ENCODE measurements at places on chromosomes 11 and 22.

- DNase-seq: no peak
These were observed 101.0 kb upstream of the PARVA start for GRCh38 chr11:12276356-12276755.

GRCh38 chr22:44099696-44100095 is 75.6 kb downstream of the PARVB start:
- no peak for DNase-seq

DNA sequence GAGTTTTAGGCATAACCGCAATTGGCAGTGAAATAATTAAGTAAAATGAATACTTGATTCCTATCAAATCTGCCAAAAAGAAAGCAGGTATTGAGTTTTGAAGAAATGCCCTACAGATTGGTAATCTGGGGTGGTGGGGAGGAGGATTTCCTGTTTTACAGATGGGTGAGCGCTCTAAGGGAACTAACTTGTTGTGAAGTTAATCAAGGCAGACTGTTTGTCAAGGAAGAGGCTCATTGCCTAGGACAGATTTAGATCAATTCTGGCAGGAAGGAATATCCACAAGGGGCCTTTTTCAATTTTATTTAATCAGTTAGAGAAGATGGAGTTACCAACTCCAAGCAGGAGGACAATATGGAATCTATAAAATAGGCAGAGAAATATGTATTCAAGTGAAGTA is 271.5 kb upstream of the CCDC90B start:
- no peak for DNase-seq

DNA sequence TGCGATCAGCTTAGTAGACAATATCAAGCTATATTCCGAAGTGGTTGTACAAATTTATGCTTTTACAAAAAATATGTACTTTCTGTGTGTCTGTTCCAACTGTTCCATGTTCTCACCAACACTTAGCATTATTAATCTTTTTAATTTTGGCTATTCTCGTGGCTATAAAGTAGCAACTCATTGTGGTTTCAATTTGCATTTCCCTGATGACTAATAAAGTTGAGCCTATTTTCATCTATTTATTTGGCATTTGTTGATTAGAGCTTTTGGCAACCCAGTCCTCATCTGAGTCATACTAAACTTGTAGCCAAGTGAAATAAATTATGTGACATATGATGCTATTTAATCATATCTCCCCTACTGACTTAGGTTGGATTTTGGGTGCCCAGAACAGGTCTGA is 115.9 kb downstream of the FBXO7 start:
- no peak for DNase-seq

- DNase-seq: no peak
These were observed 466.3 kb downstream of the TBC1D22A start for GRCh38 chr22:47228767-47229166.

DNA sequence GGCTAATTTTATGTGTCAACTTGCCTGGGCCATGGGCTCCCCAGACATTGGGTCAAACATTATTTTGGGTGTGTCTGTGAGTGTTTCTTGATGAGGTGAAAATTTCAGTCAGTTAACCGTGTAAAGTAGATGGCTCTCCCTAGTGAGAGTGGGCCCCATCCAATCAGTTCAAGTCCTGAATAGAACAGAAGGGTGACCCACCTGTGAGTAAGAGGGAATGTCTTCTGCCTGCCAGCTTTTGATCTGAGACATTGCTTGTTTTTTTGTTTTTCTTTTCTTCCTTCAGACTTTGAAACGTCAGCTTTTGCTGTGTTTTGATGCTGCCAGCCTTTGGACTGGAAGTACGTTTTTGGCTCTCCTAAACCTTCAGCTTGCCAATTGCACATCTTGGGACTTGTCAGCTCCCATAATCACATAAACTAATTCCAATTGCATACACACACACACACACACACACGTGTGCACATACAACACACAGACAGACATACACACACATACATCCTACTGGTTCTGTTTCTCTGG is 300.1 kb downstream of the CNTN5 start:
- no peak for DNase-seq

DNA sequence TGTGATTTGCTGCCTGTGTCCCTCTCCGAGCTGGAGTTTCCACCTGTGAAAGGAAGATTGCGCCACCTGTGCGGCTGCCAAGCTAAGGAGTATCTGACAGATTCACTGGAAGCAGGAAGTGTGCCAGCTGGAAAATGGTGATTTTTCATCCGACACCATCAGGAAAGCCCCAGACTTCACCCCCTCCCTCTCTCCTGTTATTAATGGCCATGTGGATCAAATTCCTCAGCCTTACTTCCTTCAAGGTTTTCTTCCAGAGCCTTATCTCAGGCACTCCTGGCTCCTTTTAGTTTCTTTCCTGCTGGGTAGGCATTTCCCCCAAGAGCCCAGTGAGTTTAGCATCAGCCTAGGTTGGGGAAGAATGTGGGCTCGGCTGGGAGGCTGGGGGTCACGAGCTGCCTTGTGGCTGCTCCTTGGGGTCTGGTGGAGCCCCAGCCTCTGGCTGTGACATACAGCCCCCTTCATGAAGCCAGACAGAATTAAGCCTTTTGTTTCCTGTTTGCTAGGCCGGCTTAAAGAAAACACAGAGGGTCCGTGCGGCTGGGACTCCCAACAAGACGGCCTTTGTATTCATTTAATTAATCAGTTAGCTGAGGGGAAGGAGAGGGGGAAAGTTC is 37.1 kb downstream of the PKNOX2 start:
- no peak for DNase-seq

DNA sequence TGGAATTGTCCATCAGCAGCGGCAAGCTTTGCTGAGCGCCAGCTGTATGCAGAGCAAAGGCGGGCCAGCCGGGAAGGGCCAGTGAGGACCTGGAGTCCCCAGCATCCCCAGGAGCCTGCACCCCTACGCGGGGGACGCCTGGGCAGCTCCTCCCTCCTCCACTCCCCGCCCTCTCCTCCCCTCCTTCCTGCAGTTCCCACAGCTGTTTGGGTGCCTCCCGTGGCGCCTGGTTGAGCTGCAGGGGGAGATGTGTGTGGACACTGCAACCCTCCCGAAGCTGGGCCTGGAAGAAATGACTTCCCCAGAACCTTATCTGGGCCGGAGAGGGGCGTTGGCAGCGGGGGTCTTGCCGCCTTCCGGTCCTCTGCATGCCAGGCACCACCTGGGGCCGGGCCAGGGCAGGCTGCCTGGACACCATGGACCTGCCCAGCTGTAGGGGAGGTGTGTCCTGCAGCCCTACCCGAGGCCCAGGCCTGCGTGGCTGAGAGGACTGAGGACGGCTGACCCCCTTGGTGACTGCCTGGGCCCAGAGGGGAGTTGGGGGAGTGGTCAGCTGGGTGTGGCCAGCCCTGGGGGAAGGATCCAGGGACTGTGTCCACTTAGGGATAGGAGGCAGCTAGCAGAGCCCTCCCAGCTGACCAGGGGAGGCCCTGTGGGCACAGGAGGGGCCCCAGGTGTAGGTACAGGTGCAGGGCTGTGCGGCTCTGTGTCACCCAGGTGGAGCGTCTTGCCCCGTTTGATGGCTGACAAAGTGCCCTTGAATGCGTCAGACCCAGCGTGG is 16.8 kb upstream of the MUC6 start:
- DNase-seq: no peak

DNA sequence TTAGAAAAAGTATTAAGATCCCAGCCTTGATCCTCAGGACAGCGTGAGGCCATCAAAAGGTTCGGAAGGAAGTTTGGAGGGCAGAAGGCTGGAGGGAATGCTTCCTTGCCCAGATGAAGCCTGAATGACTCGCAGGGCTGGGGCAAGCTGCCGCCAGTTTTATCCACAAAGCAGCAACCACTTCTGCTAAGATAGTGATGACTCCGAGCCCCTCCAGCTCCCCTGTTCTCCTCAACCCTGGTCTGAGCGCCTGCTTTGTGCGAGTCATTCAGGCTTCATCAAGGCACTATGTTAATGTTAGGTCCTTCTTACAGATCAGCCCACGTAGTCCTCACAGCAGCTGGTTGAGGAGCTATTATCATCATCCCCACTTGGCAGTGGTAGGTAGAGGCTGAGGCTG is 158.8 kb downstream of the COMMD9 start:
- DNase-seq: no peak

DNA sequence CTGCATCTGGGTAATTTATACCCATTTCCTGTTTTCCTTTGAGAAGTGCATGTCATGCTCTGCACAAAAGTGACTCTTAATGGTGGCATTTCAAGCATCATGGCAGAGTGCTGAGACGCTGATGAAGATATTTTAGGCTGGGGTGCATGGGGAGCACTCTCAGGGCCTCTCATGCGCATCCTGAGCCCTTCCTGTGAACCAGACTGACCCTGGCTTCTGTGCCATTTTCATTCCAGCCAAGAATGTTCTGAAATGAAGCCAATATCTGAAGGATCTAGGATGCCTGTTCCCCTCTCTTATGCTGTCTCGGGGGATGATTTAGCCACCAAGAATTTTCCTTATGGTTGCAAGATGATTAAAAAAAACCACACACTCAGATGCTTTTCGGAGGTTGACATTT is 61.5 kb downstream of the MIAT start:
- no peak for DNase-seq
